Spleen (tissue), 13 donors: ENCODE measurements at places on chromosomes 6 and 20.

- no peaks in the 10 kb centered on the region for H3K4me1 ChIP-seq
- H3K27me3 ChIP-seq, result no peaks in the 10 kb centered on the region
- H3K36me3 ChIP-seq, result no peaks in the 10 kb centered on the region
- H3K27ac ChIP-seq, result no peak overlapping the region
These were observed 75.9 kb downstream of the PLCG1 start for GRCh38 chr20:41213150-41213820.

DNA sequence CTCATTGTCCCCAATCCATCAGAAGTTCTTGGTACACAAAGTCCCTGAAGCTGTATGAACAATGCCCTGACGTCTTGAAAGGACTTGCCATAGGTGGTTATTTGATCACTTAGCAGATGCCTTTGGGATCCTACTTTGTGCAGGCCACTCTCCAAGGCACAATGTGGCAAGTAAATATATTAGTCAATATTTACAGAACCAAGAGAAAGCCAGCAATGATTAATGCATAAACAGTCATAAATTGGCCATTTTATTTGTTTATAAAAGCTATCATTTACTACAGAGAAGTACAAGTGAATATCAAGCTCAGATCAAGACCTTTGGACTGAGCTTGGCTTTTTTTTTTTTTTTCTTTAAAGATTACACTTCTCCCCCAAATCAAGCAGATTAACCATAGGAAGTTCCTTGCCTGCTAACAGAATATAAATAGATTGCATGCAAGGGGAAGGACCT is 161.8 kb downstream of the MTHFD1L start:
- no peak overlapping the region for H3K27ac ChIP-seq
- no peaks in the 10 kb centered on the region for H3K27me3 ChIP-seq
- H3K4me1 ChIP-seq, result no peaks in the 10 kb centered on the region
- no peak for DNase-seq
- H3K36me3 ChIP-seq, result no peaks in the 10 kb centered on the region

GRCh38 chr6:124057461-124057860 is 253.8 kb downstream of the NKAIN2 start:
- no peaks in the 10 kb centered on the region for H3K27me3 ChIP-seq
- H3K4me3 ChIP-seq, result no peak overlapping the region
- no peaks in the 10 kb centered on the region for H3K36me3 ChIP-seq
- H3K4me1 ChIP-seq, result no peaks in the 10 kb centered on the region
- no peak overlapping the region for H3K27ac ChIP-seq

GRCh38 chr20:33493076-33493766 is 3.3 kb downstream of the CBFA2T2 start:
- peaks cover 37% of the 10 kb centered on the region for H3K4me1 ChIP-seq
- H3K36me3 ChIP-seq, result no peaks in the 10 kb centered on the region
- H3K27ac ChIP-seq, result no peak overlapping the region
- no peaks in the 10 kb centered on the region for H3K27me3 ChIP-seq

- H3K4me1 ChIP-seq, result no peaks in the 10 kb centered on the region
- DNase-seq, result no peak
- no peak overlapping the region for H3K4me3 ChIP-seq
- H3K27me3 ChIP-seq, result peaks cover 9% of the 10 kb centered on the region
These were observed 17.9 kb downstream of the PROKR2 start for GRCh38 chr20:5298811-5299210.

- peaks cover 25% of the 10 kb centered on the region for H3K36me3 ChIP-seq
- peak; percentile 61 for DNase-seq
These were observed 36.8 kb upstream of the ZBP1 start for GRCh38 chr20:57656821-57657534.

DNA sequence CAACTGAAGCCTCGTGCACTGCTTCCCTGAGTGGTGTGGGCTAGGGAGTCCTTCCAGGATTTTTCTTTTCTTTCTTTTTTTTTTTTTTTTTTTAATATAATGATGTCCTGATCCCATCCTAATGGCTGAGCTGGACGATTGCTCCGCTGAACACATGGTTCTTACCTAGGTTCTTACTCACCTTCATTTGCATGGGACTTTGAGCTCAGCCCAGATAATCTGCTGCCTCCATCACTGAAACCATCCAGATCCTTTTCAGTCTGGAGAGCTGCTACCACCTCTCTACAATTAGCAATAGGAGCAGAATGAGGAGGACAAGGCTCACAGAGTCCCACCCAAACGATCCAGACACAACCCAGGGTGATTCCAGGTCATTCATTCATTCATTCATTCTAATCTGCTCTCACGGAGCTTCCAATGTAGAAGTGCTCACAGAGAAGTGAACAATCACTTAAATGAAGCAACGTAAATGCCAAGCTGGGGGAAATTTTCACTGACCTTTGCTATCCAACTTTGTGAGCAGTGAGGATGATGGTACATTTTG is 246.3 kb upstream of the RREB1 start:
- DNase-seq, result no peak
- H3K36me3 ChIP-seq, result no peaks in the 10 kb centered on the region
- peaks cover 39% of the 10 kb centered on the region for H3K4me1 ChIP-seq
- no peaks in the 10 kb centered on the region for H3K27me3 ChIP-seq

DNA sequence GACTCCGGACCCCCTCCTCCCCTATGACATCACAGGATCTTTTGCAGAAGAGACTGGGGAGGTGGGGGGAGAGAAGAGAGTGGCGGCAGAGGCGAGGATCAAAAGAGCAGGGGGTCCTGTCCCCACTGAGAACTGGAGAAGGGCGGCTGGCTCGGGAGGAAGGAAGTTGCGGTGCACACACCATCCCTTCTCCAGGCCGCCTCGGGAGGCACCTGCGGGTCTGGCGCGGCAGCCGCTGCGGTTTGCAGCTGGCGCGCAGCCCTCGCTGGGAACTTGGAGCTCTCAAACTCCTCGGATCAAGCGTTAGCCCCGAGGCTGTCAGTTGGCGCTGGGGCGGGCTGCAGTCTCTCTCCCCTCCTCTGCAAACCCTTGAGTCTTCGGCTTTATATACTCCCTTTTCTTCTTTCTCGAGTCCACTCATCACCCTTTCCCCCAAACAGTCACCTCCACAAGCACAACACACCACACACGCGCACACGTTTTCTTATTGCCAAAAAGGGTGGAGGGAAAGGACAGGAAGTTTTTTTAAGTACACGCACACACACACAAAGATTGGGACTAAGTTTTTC is 180.7 kb downstream of the TBXT start:
- no peaks in the 10 kb centered on the region for H3K36me3 ChIP-seq
- H3K27me3 ChIP-seq, result peaks cover 32% of the 10 kb centered on the region
- no peak overlapping the region for H3K27ac ChIP-seq
- DNase-seq, result no peak

GRCh38 chr6:135820340-135820739 is 31.2 kb upstream of the PDE7B start:
- no peaks in the 10 kb centered on the region for H3K27me3 ChIP-seq
- H3K36me3 ChIP-seq, result no peaks in the 10 kb centered on the region
- DNase-seq, result no peak
- no peaks in the 10 kb centered on the region for H3K4me1 ChIP-seq

- H3K36me3 ChIP-seq, result no peaks in the 10 kb centered on the region
- H3K4me3 ChIP-seq, result no peak overlapping the region
- no peak overlapping the region for H3K27ac ChIP-seq
- DNase-seq, result no peak
- H3K27me3 ChIP-seq, result peaks cover 57% of the 10 kb centered on the region
- H3K4me1 ChIP-seq, result peaks cover 6% of the 10 kb centered on the region
These were observed 81.0 kb downstream of the CDH22 start for GRCh38 chr20:46227272-46227767.

DNA sequence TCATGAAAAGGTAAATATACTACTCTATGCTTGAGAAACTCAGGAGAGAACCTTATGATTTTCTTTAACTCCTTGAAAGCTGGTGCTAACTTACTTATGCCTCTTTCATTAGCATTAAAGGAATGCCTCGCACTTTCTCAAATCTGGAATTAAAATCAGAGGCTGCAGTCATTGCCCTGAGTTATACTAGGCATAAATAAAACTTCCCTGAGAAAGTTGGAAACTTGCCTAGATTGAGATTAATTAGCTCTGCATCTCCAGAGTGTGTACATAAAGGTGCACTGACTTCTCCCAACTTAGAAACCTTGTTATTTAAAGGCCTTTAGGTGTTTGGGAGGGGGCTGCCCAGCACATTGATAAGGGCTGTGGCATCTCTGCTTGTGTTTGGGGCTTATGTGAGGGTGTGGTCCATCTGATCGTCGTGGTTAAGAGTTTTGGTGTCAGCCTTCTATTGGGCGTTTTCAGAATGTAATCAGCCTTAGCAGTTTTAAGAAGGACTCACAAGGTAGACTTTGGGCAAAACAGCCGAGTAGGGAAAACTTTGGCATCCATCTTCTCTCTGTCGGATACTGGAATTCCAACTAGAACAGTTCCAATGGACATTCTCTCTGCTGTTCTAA is 32.1 kb upstream of the CCN6 start:
- H3K36me3 ChIP-seq, result no peaks in the 10 kb centered on the region
- no peak overlapping the region for H3K27ac ChIP-seq
- H3K27me3 ChIP-seq, result no peaks in the 10 kb centered on the region
- H3K4me1 ChIP-seq, result no peaks in the 10 kb centered on the region
- no peak for DNase-seq
- H3K4me3 ChIP-seq, result no peak overlapping the region

DNA sequence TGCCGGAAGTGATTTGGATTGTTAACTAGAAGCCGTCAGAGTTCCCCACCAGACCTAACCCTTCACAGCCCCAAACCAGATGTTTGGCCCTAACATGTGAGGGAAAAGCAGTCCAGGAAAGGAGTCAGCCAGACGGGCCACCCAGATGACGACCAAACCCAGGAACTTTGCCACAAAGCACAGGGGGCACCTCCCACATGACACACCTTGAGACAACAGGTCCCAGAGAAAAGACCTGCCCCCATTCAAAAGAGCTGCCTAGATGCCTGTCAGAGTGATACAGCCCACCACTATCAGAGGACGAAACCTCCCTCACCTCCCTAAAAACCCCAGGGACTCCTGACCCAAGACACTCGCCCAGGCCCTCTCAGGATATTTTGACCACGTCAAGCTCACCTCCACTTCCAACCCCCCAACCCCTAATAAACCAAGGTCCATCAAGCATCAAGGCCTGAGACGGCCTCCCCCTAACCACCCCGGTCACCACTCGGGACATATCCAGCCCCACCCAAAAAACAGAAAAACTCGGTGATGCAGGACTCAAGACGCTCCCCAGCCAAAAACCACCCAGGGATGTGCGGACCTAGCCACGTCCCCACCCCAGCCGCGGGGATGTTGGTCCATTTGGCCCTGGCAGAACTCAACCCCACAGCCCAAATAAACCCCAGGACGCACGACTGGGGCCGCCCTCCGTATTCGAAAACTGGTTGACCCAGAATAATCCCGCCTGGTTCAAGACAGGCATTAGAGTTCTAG is 662 bp downstream of the ZNF343 start:
- no peak for DNase-seq
- H3K36me3 ChIP-seq, result no peaks in the 10 kb centered on the region
- no peaks in the 10 kb centered on the region for H3K27me3 ChIP-seq
- peaks cover 25% of the 10 kb centered on the region for H3K4me1 ChIP-seq

DNA sequence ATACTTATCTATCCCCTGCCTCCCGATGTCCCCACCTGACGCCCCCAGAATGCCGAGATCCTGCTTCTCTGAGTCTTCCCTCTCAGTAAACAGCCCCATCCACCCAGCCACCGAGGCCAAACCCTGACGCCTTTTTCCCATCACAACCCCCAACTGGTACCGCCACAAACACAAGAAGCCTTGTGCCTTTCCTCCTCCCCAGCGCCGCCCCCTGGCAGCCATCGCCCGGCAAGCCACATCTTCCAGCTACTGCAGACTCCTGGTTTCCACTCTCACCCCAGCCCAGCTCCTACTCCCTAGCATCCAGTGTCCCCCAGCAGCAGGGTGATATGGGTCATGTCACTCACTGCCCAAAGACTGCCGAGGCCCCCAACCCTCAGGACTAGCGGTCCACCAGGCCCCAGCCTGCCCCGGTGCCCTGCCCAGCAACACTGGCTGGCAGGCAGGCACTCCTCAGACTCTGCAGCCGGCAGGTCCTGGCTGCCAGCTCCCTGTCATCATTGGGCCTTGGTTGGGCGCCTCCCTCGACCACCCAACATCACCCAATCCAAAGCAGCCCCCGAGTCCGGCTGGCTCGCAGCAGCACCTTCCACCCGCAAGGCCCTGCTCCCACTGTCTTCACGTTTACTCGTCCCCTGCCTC is 11.2 kb downstream of the TCFL5 start:
- DNase-seq, result no peak
- no peak overlapping the region for H3K27ac ChIP-seq

- H3K4me1 ChIP-seq, result no peaks in the 10 kb centered on the region
- no peak overlapping the region for H3K4me3 ChIP-seq
- no peak for DNase-seq
- no peaks in the 10 kb centered on the region for H3K36me3 ChIP-seq
These were observed 137.6 kb upstream of the ECI2 start for GRCh38 chr6:4272996-4273395.

- DNase-seq, result no peak
- no peaks in the 10 kb centered on the region for H3K36me3 ChIP-seq
- no peak overlapping the region for H3K27ac ChIP-seq
- no peak overlapping the region for H3K4me3 ChIP-seq
- no peaks in the 10 kb centered on the region for H3K4me1 ChIP-seq
These were observed 286.6 kb downstream of the TENT5A start for GRCh38 chr6:81465859-81466258.

DNA sequence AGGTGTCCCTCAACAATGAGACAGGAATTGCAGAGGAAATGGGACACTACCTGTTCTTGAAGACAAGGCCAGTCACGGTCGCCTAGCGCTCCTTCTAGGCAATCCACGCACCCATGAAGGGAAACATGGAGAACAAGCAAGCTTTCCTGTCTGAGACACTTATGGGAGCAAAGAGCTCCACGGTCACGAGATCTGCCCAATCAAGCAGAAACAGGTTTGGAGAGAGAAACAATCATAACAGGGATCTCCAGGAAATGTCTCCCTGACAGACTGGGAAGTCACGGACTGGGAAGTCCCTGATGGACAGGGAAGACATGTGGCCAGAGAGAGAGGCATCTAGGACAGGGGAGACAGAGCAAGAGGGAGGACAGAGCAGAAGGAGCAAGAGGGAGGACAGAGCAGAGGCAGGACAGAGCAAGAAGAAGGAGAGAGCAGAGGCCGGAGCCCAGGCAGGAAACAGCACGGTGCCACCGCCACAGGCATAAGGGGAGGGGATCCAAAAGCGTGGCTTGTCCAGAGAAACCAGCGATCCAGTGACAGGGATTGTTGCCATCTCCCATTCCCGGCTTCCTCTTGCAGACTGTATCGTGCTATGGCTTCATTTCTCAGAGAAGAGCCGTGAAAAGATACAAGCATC is 167.8 kb upstream of the ZNF337 start:
- peaks cover 77% of the 10 kb centered on the region for H3K4me1 ChIP-seq
- no peak overlapping the region for H3K27ac ChIP-seq
- DNase-seq, result no peak
- peak overlapping the region; percentile 71 for H3K4me3 ChIP-seq

DNA sequence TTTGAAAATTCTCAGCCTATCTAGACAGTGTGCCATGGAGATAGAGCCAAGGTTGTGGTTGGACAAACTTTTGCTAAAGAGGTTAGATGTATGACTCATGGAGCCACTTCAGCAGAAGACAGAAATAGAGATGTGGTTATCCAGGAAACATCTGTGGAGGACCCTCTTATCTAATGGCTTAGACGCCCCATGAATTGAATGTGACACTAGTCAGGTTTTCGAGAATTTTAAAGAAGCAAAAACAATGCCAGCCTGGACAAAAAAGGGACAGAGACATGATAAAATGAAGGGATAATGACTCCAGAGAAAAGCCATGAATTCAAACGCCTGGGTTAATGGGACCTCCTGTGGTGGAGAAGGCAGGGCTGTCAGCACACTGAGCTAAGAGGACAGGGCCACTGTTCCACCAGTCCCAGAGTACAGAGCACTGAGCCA is 280.5 kb downstream of the CLVS2 start:
- H3K27me3 ChIP-seq, result no peaks in the 10 kb centered on the region
- no peak overlapping the region for H3K4me3 ChIP-seq
- H3K4me1 ChIP-seq, result no peaks in the 10 kb centered on the region
